ENCODE measurements at places on chromosomes 3 and 15. TPM values are rescaled to one million over a fixed set of nuclear protein-coding genes. Genes with fewer than 3 reads are reported as not detected.

- no peak for DNase-seq
Measured at GRCh38 chr15:99447497-99448371, 118.0 kb upstream of the MEF2A start.

- DNase-seq: no peak
Measured at GRCh38 chr3:156772588-156773206, 53.5 kb upstream of the LEKR1 start.

- no peak for DNase-seq
Measured at GRCh38 chr15:43133430-43134156, at the start of gene TMEM62. TMEM62 (plus strand) TSS chr15:43133586; CDS start chr15:43133803, 217 bp downstream.

DNA sequence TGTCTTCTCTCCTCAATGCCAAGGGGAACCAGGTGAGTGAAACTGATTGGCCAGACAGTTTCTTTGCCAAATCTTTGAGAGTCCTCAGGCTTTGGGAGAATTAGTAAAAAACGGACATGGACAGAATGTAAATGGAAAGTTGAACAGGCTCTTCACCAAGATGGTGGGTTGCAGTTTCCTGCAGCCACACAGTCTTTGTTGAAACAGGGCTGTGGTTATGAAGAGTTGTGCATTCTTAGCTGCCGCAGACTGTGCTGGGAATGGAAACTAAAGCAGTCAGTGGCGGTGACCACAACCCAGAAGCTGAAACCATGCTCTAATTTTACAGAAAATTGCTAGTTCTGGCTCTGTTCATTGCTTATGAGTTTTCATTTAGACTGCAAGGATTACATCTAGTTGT lies 42.1 kb upstream of the TASOR start:
- DNase-seq: no peak

DNA sequence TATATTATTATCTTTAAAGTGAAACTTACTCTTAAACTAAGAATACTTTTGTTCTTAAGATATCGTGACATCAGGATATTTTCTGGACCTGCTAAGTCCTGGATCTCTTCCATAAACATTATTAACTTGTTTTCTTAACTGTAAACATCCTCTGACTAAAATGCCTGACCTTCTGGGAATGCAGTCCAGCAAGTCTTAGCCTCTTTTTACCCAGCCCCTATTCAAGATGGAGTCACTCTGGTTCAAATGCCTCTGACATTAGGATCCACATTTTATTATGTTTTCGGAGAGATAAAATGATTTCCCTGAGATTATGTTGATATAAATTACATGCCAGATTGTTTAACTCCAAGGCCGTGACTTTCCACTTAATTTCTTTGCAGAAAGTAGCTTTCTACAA lies 37.6 kb downstream of the OSTN start:
- DNase-seq: no peak

DNA sequence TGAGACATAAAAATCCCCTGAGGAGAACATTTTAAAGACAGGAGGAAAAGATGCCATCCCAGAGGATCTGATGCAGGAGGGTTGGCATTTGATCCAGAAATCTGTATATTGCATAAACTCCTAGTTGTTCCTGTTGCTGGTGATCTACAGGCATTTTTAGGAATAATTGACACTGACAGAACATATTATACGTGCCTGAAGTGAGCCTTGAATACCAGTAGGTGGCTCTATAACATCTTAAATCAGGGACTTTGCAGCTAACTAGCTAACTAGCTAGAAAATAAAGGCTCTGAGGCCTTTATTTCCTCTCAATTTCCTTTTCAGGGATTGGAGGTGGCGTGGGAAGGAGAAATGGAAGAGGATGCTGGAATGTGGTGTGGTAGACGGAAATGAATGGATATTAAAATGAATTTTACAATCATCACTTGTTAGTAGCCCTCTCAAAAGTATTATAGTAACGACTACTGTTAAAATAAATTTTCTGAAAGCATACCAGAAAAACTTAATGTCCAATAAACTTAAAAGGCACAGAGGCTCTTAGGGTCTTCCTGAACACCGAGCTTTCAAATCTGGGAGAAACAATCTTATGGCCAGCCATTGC lies 73.8 kb upstream of the ZBED2 start:
- no peak for DNase-seq

- DNase-seq: no peak
Measured at GRCh38 chr3:58329150-58329921, 3.4 kb upstream of the PXK start.

GRCh38 chr15:99385005-99385669 lies 133.9 kb downstream of the LRRC28 start:
- DNase-seq: no peak

GRCh38 chr15:22231603-22232002 lies 151.3 kb downstream of the OR4M2 start:
- DNase-seq: no peak

DNA sequence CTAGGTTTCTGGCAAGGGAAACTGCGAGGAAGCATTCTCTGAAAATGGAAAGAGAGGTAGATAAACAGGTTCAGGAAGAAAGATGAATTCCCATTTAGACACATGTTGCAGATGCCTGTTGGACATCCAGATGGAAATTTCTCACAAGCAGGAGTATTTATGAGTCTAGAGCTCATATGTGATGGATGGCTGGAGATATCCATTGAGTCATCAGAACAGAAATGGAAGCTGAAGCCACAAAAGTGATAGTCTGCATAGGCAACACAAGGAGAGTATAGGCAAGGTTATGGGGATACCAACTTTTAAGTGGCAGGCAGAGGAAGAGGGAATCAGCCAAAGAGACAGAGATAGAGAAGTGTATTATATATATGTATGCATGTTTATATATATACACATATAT lies 6.3 kb upstream of the RAMAC start:
- no peak for DNase-seq

DNA sequence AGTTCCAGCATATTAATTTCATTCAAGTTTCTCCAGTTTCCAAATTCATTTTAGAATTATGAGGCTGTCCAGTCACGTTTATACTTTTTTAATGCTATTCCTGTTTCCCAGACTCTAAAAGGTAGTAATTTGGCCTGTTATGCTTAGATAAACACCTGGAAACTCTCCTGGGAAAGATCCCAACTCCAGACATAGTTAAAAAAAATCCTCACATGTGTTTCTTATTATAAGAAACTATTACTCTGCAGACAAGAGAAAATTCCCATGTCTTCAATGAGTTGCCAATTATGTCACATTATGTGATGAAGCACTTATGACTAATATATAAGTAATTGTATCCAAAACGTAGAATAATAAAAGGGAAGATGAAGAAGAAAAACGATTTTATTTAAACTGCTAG lies 137.1 kb upstream of the TMC3 start:
- no peak for DNase-seq

TRIM42 gene
- polyA plus RNA-seq: not detected

NMNAT3 gene
- polyA plus RNA-seq: 10.0 TPM

CLDN16 gene
- 55.7 TPM for polyA plus RNA-seq

ERICH6 gene
- 0.69 TPM for polyA plus RNA-seq
